ENCODE measurements at places on chromosomes 6 and 20.

- no peak overlapping the region for H3K27ac ChIP-seq
- H3K4me1 ChIP-seq = no peaks in the 10 kb centered on the region
- no peaks in the 10 kb centered on the region for H3K36me3 ChIP-seq
- no peak for DNase-seq
- H3K27me3 ChIP-seq = no peaks in the 10 kb centered on the region
These were observed 467.1 kb upstream of the EPHA7 start for GRCh38 chr6:93886416-93886815.

DNA sequence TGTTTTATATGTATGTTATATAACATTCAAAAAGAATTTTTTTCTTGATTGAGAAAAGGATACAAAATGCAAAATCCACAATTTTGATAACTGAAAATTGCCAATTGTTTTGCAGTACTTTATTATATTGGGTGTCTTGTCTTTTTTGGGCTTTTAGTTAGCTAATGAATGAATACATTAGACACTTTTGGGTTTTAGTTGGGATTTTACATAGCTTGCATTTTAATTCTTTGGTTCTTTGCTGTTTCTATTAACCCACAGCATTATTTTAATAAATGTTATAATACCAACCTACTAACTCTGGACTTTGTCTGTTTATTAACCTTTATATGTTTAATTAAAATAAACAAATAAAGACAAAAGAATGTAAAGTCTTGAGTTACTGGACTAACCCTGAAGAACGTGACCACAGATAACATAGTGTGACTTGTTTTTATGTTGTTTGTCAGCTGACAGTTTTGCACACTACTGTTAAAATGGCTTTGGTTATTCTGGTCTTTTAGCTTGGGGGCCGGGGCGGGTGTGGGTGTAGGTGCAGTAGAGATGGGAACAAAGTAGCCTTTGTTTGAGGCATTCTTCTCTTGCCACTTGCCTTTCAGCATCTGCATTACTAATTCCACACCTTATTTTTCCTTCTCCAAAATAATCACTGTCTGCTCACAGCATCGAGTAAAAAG lies 159.1 kb downstream of the QKI start:
- no peaks in the 10 kb centered on the region for H3K4me1 ChIP-seq
- H3K27ac ChIP-seq = no peak overlapping the region
- no peak for DNase-seq
- H3K4me3 ChIP-seq = no peak overlapping the region

- H3K4me1 ChIP-seq = no peaks in the 10 kb centered on the region
- no peaks in the 10 kb centered on the region for H3K27me3 ChIP-seq
- H3K27ac ChIP-seq = no peak overlapping the region
These were observed 31.0 kb upstream of the MRPS18A start for GRCh38 chr6:43718387-43719105.

GRCh38 chr6:11791354-11792107 lies 12.9 kb upstream of the ADTRP start:
- no peak overlapping the region for H3K27ac ChIP-seq
- H3K27me3 ChIP-seq = no peaks in the 10 kb centered on the region
- H3K4me3 ChIP-seq = no peak overlapping the region
- H3K36me3 ChIP-seq = no peaks in the 10 kb centered on the region
- no peak for DNase-seq

DNA sequence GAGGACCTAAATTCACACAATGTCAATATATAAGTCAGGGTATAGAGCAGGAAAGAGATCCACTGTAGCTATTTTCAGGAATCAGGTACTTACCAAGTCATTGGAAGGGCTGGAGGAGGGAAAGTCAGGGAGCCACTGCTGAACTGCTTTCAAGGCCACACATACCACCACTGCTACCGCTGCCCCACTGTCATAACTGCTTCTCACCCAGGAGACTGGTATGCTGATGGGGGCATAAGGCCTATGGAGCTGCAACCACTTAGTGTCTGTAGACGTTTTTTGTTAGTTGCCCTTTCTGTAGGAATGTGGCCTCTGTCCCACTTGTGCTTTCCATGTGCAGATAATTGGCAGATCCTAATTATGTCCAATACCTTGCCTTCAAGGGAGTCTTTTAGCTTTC lies 5.4 kb downstream of the SMAP1 start:
- H3K36me3 ChIP-seq = no peaks in the 10 kb centered on the region
- no peaks in the 10 kb centered on the region for H3K27me3 ChIP-seq
- H3K4me1 ChIP-seq = peaks cover 36% of the 10 kb centered on the region
- no peak overlapping the region for H3K4me3 ChIP-seq

DNA sequence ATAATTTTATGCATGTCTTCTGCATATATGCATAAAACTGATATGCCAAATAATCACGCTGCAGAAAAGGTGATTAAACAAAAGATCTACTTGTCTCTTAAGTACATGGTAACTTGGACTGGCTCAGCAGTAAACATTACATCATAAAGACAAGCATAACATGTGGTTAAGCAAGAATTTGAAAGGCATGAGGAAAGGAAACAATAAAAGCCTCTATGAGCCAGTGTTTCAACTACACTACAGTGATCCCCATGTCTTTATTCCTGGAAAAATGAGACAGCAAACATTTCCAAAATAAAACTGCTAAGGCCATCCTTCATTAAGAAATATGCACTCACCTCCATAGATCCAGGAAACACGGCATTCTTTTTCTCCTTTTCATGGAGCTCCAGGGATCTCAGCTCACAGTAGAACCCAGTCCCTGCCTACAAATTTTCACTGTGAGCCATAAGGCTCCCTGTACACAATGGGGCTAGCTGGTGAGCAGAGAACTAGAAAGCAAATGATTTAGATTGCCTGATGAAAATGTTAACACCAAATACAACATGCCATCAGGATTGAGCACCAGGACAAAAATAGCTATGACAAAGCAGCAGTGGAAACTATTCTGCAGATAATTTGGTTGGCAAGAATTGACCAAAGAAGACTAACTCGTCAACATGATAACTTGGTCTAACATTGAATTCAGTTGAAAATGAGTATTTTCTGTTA lies 156.1 kb downstream of the COL21A1 start:
- no peaks in the 10 kb centered on the region for H3K36me3 ChIP-seq
- H3K4me3 ChIP-seq = no peak overlapping the region
- no peaks in the 10 kb centered on the region for H3K4me1 ChIP-seq
- no peaks in the 10 kb centered on the region for H3K27me3 ChIP-seq
- no peak for DNase-seq
- no peak overlapping the region for H3K27ac ChIP-seq

DNA sequence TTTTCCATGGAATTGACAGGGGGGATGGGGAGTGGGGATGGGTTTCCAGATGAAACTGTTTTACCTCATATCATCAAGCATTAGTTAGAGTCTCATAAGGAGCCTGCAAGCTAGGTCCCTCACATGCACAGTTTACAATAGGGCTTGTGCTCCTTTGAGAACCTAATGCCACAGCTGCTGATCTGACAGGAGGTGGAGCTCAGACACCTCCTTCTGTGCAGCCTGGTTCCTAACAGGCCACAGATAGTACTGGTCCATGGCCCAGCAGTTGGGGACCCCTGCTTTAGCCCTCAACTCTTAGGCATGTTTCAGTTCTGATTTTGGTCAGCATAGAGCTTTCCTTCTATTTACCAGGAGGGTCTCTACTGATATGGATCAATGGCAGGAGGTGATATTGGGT lies 251.6 kb downstream of the LAMA2 start:
- no peaks in the 10 kb centered on the region for H3K4me1 ChIP-seq
- H3K36me3 ChIP-seq = no peaks in the 10 kb centered on the region
- H3K27me3 ChIP-seq = no peaks in the 10 kb centered on the region
- H3K4me3 ChIP-seq = no peak overlapping the region
- peak overlapping the region; percentile 17 for H3K27ac ChIP-seq
- DNase-seq = no peak

GRCh38 chr6:35330541-35331119 lies 11.7 kb upstream of the PPARD start:
- no peak overlapping the region for H3K27ac ChIP-seq
- no peak for DNase-seq
- H3K4me3 ChIP-seq = no peak overlapping the region
- no peaks in the 10 kb centered on the region for H3K27me3 ChIP-seq
- H3K4me1 ChIP-seq = no peaks in the 10 kb centered on the region
- no peaks in the 10 kb centered on the region for H3K36me3 ChIP-seq

DNA sequence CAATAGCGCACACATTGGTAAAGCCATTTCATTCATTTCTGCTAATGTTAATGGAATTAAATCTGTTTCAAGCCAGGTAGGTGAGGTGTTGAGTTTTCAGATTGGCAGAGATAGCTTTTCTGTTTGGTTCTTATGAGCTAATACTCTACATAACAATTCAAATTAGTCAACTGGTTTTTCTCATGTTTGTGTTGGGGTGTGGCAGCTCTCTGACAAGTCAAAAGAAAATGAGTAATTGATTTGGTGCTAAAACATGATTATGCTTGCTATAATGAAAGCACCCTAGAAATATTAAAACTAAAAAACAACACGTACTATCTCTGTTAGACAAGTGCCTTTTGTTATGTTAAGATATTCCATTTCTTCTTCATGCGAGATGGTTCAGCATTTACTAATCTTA lies 13.6 kb downstream of the PPP1R14C start:
- no peak overlapping the region for H3K4me3 ChIP-seq
- H3K27ac ChIP-seq = no peak overlapping the region
- no peaks in the 10 kb centered on the region for H3K4me1 ChIP-seq
- no peaks in the 10 kb centered on the region for H3K27me3 ChIP-seq

DNA sequence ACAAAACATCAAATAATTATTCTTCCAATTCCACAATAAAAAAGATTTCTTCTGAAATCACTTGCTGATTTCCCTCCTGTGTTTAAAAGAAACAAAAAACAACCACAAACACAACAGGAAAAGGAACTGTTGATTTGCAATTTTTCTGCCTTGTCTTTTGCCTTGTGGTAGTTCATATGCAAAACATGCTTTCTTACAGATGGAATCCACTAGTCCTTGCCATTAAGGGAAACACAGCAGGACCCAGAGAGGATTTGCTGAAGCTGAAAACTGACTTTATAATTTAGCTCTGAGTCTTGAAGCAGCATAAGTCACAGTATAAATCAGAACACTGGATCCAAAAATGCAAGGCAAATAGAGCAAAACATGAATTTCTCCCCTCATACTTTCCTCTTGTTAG lies 328.8 kb downstream of the PHF3 start:
- H3K36me3 ChIP-seq = no peaks in the 10 kb centered on the region
- no peaks in the 10 kb centered on the region for H3K27me3 ChIP-seq
- no peak for DNase-seq
- no peak overlapping the region for H3K27ac ChIP-seq
- no peak overlapping the region for H3K4me3 ChIP-seq

- peaks cover 8% of the 10 kb centered on the region for H3K4me1 ChIP-seq
- no peak for DNase-seq
- H3K27me3 ChIP-seq = no peaks in the 10 kb centered on the region
- peak overlapping the region; percentile 44 for H3K27ac ChIP-seq
- H3K36me3 ChIP-seq = no peaks in the 10 kb centered on the region
These were observed 157.2 kb downstream of the ZDHHC14 start for GRCh38 chr6:157538168-157538567.

DNA sequence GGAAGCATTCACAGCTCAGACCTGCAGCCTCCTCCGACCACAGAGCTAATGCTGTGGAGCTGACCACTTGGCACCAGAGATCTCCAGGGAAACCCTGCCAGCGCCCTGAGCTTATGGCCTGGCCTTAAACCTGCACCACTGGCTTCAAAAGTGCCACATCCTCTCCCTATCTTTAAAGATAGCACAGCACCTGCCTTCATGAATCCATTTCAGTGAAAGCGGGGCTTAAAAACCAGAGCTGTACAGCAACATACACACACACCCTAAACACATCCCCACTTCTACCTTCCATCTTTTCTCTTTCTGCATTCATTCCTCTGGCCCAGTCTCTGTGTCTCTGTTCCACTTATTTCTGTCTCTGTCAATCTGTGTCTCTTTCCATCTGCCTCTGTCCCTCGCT lies 59.8 kb upstream of the CCDC167 start:
- peaks cover 5% of the 10 kb centered on the region for H3K4me1 ChIP-seq
- H3K27ac ChIP-seq = no peak overlapping the region
- H3K27me3 ChIP-seq = no peaks in the 10 kb centered on the region
- H3K36me3 ChIP-seq = no peaks in the 10 kb centered on the region

- H3K4me1 ChIP-seq = no peaks in the 10 kb centered on the region
- H3K27ac ChIP-seq = no peak overlapping the region
- no peaks in the 10 kb centered on the region for H3K36me3 ChIP-seq
- no peak for DNase-seq
- no peak overlapping the region for H3K4me3 ChIP-seq
These were observed 35.0 kb downstream of the FAM162B start for GRCh38 chr6:116730513-116730912.

DNA sequence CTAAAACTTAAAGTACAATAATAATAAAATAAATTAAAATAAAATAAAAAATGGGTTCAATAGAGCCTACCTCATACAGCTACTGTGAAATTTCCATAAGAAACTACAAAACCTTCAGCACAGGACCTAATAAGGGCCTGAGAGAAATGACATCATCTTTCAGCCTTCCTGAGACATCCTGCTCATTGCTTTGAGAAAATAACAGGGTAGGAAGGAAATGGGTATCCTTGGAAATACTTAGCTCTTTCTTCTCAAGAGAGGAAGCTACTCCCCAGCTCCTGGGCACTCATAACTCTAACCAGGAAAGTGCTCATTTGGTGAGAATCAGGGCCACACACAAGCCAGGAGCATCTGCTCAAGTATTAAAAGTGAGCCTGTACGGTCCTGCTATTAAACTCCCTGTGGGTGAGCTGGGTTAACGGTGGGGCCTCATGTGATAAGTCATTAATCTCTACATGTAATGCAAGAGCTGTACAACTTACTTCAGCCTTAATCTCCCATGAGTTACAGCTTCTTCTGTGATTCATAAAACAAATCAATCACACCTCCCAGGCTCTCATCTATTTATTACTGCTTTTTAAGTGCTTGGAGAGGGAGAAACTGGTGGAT lies 141.4 kb downstream of the MAFB start:
- no peak for DNase-seq
- no peaks in the 10 kb centered on the region for H3K27me3 ChIP-seq
- H3K4me1 ChIP-seq = no peaks in the 10 kb centered on the region
- H3K4me3 ChIP-seq = no peak overlapping the region
- H3K36me3 ChIP-seq = no peaks in the 10 kb centered on the region

GRCh38 chr20:6583134-6583738 lies 184.2 kb upstream of the BMP2 start:
- H3K27ac ChIP-seq = no peak overlapping the region
- no peak overlapping the region for H3K4me3 ChIP-seq
- H3K36me3 ChIP-seq = no peaks in the 10 kb centered on the region
- no peaks in the 10 kb centered on the region for H3K27me3 ChIP-seq
